ENCODE measurements at places on chromosomes 5 and 9.

GRCh38 chr5:80125962-80126480 lies 90.9 kb downstream of the THBS4 start:
- peak; percentile 47 for DNase-seq

GRCh38 chr9:121160025-121160424 lies 41.6 kb downstream of the RAB14 start:
- no peak for DNase-seq

DNA sequence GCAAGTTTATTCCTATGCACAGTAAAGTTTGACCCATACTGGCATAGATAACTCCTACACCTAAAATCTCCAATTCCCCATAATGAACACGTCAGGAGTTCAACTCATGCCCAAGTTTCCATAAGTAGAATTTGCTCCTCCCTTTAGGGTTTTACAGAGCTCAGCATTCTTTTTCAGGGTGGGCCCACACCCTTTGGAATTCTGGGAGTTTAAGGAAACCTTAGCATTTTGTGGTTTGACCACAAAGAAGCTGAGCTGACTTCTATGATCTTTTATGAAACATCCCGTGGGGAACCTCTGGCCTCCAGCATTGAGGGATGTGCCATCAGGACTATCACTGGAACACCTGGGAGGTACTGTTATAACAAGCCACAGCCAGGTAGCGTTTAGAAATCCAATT lies 220.6 kb upstream of the MAP3K1 start:
- no peak for DNase-seq

DNA sequence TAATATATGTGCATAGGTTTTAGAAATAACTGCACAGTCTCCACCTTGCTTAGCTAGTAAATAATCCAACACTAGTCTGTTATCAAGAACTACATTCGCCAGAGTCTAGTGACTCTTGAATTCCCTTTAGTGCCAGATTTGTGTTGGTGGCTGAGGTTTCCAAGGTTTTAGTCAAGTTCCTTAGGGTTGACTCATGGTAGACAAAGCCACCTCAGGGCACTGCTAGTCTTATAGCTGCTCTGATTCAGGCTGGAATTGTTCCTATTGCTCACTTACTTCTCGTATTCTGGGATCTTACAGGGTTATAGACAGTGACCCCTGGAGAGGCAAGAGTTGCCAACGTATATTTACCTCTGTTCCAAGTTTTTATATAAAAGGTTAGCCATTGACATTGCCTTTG lies 1369.8 kb upstream of the CDH9 start:
- DNase-seq = peak; percentile 51

DNA sequence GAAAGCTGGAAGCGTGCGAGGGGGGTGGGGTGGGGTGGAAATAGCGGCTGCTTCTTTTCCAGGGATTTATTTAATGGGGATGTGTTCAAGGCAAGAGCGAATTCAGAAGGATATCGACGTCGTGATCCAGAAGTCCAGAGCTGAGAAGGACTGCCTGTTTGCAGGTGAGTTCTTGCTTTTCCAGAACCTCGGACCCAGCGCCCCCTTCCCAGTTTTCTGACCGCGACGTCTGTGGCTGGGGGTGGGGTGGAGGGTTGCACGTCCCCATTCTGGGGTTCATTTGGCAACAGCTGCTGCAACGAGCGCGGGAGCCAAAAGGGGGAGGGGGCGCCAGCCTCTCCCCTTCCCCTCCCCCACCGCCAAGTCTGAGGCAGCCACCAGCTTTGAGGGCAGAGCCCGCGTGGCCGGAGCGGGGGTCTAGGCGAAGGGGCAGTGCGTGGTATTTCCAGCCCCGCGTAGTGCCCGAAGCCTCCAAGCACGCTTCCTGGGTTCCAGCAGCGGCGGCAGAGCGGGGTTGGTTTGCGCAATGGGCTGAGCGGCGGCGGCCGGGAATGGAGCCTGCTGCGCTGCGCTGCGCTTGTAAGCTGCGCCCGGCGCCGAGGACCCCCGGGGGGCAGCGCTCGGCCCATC lies 701 bp downstream of the PARP8 start:
- DNase-seq = peak; percentile 53

DNA sequence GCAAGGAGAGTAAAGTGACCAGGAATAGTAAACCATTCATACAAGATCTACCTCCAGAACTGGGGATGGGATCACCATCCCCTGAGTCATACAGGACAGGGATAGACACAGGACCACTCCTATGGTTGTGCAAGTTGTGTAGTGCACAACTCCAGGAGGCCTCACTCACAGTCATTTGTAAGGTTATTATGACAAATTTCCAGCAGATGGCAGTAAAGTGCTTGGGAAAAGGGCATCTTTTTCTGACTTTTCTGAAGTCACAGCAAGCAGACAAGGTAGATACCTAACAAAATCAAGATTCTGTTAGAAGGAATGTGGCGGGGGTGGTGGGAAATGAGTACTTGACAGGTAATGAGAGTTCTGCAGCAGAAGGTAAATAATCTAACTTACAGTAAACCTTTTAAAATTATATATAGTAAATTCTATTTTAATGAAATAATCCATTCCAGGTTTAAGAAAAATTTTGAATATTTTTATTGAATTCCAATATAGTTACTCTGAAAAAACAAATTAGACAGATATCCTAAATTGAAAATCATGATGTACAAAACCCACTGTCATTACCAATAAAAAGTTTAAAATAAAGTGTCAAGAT lies 16.7 kb upstream of the KIF27 start:
- peak; percentile 74 for DNase-seq

DNA sequence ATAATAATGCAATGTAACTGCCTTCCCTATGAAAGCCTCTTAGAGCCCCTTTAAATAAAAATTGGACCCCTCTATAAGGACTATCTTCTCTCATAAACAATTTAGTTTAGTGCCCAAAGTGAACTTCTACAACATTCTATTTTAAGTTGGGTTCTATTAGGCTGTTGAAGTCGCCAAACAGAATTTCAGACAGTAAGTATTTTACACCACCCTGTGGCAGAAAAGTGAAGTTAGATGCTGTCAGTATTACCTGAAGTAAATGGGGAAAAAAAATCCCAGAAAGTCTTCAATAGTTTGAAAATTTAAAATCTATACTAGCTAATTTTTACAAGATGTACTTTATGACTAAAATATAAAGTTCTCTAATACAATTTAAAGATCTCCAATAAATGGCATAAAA lies 29.5 kb downstream of the CAAP1 start:
- DNase-seq = peak; percentile 32

DNA sequence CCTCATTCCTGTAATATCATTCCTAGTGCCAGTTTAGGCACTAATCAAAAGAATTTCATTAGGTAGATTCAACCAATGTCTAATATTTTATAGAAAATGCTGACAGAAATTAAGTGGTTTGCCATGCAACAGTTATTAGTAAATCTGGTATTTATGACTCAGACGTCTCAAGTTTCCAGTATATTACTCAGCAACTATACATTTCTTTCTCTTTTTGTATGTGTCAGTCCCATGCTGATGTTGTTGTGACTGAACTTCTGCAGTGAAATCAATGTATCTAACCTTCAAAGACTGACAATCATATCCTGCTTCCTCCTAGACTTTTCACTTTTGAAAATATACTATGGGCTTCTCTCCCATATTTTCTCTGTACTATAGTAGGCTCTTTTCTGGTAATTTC lies 822.5 kb downstream of the NR2F1-AS1 start:
- peak; percentile 72 for DNase-seq

DNA sequence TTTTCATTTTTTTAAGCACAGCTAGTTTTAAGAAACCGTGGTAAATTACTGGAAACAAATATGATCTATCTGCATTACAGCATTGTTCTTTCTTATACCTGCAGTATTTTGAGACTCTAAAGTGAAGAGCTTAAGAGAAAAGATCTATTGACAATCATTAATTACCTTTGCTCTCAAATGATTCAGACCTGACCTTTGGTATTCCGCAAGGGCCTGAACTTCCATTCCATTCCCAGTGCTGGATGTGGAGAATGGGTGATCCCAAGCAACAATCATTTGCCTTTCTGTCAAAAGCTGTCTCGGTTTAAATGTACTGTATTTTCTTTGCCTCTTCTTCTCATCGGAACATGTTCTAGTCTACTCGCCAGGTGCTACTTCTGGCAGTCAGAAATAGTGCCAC lies 18.9 kb downstream of the NREP start:
- DNase-seq = no peak

- DNase-seq = peak; percentile 71
These were observed 39.9 kb upstream of the RETREG1 start for GRCh38 chr5:16656561-16657191.

GRCh38 chr5:14965815-14966214 lies 94.2 kb upstream of the ANKH start:
- no peak for DNase-seq

DNA sequence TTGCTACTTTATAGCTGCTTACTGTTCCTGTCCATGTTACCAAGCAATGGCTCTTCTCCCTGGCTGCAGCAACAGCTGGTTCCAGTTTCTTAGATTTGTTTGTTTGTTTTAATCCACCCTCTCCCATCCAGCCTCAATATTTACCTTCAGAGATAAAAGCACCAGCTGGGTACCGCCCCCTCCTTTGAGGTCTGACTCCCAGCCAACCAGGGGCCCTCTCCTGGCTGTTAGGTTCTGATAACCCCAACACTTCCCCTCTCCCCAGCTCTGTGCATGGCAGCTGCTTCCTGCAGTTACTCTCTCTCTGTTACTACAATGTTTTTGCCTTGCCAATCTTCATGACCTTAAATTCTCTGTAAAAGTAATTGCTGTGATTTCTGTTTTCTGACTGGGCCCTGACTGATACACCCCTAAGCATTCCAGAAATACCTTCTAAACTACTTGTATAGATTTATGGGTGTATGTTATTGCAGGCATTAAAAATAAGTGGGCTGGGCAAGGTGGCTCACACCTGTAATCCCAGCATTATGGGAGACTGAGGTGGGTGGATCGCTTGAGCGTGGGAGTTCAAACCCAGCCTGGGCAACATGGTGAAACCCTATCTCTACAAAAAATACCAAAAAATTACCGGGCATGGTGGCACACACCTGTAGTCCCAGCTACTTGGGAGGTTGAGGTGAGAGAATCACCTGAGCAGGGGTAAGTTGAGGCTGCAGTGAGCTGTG lies 2.6 kb upstream of the GCNT1 start:
- peak; percentile 56 for DNase-seq

- peak; percentile 64 for DNase-seq
These were observed 23.0 kb downstream of the SPARC start for GRCh38 chr5:151663617-151664293.

GRCh38 chr9:134433101-134433500 lies 106.8 kb downstream of the RXRA start:
- peak; percentile 53 for DNase-seq

DNA sequence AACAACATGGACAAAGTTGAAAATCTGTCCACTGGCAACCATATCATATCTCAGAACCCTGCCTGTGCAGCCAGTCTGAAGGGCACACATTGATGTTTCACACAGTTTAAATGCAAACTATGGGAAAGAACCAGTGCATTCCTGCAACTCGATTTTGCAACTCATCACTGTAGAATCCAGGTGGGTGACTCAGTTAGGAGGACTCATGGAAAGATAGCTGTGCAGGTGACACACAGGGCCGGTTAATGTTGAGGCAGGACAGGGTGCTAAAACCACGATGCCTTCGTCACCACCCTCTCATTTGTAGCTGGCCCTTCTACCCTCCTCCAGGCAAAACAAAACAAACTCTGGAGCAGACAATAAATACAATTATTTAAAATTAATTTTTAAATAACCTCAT lies 62.8 kb downstream of the TLE1 start:
- DNase-seq = peak; percentile 34

DNA sequence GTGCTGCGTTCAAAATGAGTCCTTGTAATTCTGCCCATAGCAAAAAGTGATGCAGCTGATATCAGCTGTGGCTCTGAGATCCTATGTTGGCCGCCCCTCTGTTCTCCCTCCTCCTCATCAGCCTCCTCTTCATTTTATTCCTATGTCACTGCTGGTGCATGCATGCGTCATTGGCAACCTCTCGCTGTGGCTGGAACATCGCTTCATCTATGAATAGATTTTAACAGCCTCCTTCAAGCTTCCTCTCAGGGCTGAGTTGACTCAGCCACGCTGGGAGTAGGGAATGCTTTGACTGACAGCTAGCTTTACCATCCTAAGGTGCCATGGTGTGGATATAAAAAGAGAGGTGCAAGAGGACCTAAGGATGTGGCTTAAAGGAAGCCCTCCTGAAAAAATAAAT lies 303.5 kb downstream of the PLK2 start:
- peak; percentile 29 for DNase-seq

DNA sequence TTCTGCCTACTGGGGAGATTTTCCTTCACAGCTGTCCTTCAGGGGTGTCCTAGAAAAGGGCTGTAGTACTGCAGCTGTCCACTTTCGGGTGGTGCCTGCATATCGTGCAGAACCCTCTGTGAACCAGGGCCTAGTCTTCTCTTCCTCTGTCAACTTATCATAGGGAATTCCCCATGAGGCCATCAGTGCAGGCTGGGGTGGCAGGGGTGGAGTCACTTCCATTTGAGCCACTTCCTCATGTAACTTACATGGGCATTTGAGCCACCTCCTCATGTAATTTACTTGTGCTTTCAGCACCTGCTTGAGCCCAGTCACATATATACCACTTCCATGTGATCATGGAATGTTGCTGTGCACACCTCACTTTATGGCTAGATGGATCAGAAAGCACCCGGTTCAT lies 742.0 kb upstream of the RGMB start:
- DNase-seq = no peak

DNA sequence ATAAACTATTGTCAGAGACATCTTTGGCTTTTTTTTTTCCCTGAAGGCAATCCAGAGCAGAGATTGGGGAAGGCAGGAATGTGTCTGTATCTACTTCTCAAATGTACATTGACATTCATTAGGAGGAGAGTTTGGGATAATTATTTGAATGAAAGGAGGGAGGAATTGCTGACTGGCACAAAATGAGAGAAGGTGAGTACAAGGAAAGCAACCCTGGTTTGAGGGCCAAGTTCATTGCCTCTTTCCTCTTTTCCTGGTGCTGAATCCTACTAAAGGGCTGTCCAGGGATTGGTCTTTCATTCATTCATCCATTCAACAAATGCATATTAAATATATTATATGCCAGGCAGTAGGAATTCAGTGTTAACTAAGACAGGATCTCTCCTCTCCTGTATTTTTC lies 18.8 kb upstream of the ANKHD1 start:
- no peak for DNase-seq

DNA sequence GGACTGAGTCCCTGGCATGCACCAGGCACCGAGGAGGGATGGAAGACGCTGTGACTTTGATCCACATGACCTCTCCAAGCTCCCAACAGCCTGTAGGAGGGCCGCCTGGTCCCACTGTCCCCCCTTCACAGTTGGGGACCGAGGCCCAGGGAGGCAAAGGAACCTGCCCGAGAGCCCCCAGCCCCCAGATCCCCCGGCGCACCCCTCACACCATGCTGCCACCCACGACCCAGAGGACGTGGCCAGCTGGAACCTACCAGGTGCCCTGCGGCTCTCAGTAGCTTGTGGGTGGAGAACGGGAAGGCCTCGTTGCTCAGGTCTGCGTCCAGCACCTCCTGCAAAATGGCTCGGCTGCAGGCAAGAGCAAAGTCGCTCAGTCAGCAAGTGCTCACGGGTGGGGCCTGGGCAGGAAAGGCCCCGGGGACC lies 48.8 kb downstream of the DBH start:
- no peak for DNase-seq

GRCh38 chr9:134585021-134585561 lies 56.5 kb upstream of the COL5A1 start:
- DNase-seq = no peak
